ENCODE measurements at places on chromosomes 2 and 18.

DNA sequence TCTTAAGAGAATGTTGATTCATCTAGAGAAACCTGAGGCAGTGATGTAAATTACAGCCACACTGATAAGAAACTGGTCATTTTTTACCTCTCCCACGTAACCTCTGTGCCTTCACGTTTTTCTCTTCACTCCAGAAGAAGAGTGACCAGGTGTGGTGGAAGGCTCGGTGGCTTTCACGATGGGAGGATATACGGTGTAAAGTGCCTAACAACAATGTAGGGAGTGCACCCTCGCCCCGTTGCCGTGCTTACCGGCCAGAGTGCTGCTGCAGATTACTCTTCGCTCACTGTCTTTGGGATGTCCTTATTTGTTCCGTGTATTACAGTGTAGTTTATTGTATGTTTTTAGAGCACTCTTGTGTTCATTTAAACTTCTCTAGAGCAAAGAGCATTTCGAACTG, 46.5 kb downstream of the NCK2 start:
- no peak for DNase-seq

- DNase-seq, result no peak
These were observed 65.9 kb downstream of the SNTG2 start for GRCh38 chr2:1016500-1016899.

- DNase-seq, result no peak
These were observed 88.7 kb upstream of the WDSUB1 start for GRCh38 chr2:159375241-159375640.

DNA sequence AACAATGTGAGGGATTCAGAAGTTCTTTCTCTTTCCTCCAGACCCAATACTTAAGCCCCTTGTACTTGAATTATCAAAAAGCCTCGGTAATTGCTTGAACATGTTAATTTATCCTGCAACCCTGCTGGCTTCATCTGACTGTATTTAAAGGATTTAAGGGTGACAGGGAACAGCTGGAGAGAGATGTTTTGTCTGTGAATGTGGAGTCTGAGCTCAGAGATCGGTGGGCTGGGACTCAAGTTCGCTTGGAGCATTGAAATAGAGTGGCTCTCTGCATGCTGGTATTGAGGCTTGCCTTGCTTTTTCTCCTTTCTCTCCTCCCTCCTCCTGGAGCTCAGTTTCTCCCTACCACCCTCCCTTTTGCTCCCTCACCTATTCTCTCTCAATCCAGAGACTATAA, 73.6 kb downstream of the BOD1L2 start:
- DNase-seq, result no peak

GRCh38 chr2:101371636-101372035, 15.7 kb downstream of the CREG2 start:
- no peak for DNase-seq

DNA sequence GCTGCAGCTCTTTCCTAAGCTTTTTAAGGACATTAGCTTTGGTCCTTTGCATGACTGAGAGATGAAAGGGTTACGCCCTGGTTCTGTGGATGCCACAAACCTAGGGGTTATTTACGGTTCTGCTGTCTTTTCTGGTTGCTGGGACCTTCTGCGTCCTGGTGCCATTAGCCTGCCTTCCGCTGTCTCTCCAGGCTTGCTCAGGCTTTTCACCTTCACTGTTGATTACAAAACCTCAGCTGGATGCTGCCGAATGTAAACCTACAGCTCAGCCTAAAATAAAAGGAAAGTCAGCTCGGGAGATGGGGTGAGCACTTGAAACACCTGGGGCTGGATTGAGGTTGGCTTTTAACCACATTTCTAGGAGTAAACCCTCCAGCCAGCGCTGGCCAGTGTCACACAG, 130.9 kb upstream of the ARHGAP28 start:
- no peak for DNase-seq

DNA sequence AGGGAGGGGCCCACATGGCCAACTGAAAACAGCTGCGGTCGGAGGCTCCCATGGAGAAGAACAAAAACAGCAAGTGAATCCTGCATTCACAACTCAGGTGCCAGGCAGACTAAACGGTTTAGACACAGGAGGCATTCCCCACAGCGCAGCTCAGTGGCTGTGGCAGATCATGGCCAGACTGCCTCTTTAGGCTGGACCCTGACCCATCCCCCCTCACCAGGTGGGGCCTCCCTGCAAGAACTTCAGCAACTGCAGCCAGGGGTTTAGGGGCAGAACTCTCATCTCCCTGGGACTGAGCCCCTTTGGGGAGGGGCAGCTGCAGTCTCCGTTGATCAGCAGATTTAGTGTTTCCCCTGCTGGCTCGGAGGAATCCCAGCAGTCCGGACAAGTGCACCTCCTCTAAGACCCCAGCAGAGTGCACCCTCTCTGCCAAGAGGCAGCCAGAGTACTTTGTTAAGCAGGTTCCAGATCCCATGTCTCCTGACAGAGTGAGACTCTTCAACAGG, 346.7 kb downstream of the SS18 start:
- DNase-seq, result no peak

DNA sequence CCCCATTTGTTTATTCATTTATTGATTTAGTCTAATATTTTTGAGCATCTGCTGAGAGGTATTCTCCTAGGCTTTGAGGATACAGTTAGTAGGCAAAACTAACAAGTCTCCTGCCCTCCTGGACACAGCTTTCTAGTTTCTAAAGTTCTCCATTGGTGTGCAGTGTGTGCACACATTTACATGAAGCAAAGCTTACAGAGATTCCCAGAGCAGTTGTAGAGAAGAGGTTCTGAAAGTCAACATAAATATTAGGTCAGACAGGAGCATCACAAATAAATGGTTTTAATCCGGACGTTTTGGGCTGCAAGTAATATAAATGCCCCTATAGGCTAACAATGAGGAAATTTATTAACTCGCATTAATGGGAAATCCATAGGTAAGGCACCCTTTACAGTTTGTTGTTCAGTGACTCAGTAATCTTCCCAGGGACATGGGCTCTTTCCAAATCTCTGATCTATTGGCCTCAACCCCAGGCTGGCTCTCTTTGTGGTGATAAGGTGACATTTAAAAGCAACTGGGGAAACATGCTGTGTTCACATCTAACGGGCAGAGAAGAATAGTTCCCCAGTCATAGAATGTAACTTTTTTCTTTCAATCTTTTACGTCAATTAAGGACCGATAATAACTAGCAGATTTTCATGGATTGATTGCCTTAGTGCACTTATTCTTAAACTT, 407.2 kb downstream of the PTPRM start:
- no peak for DNase-seq

GRCh38 chr2:105399207-105399861, 483 bp upstream of the FHL2 start:
- DNase-seq, result no peak

DNA sequence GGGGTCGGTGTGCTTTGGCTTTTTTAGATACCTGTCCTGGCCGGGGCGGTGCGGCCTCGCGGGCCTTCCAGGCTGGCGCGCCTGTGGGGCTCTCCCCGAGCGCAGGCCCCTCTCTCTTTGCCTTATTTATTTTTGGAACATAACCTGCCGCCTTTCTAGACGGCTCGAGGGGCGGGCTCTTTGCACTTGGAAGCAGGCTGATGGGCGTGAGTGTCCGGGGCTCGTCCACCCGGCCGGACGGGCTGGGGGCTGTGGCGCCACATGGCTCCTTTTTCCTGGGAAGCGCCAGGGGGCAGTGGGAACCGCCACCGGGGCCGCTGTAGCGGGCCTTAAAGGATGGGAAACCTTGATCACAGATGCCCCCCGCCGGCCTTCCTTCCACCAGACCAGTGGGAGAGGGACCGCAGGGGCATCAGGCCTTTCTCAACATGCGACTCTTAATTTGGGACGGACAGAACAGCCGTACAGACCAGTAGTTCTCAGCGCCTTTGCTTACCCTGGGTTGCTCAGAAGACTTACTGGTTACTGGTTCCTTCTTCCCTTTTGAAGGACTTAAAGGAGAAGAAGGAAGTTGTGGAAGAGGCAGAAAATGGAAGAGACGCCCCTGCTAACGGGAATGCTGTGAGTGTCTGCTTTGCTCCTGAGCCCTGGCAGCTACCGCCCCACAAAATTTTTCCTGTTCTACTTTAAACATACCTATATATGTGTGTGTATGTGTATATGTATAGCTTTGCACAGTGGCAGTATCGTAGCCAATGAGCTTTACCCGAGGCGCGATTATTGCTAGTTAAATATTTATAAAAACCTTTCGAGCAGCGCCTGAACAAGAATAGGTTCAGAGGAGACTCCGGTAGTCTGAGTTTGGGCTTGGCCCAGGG, 2.7 kb downstream of the PTMA start:
- no peak for DNase-seq

DNA sequence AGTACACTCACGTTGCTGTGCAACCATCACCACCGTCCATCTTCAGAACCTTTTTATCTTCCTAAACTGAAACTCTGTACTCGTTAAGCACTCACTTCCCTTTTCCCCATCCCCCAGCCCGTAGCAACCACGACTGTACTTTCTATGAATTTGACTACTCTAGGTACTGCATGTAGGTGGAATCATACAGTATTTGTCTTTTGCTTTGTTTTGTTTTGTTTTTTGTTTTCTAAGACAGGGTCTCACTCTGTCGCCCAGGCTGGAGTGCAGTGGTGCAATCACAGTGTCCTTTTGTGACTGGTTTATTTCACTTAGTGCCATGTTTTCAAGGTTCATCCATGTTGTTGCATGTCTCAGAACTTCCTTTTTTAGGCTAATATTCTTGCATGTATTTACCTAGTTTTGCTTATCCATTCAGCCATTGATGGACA, 7.0 kb upstream of the TYMS start:
- DNase-seq, result no peak

GRCh38 chr2:42118754-42119569, 50.2 kb upstream of the EML4 start:
- no peak for DNase-seq

- DNase-seq, result no peak
These were observed 111.7 kb upstream of the CSRNP3 start for GRCh38 chr2:165357758-165358157.

GRCh38 chr2:27739058-27739373, 32.5 kb upstream of the MRPL33 start:
- no peak for DNase-seq

- no peak for DNase-seq
These were observed 361.8 kb upstream of the MEIS1 start for GRCh38 chr2:66073172-66073571.

- no peak for DNase-seq
These were observed 215.3 kb upstream of the APCDD1 start for GRCh38 chr18:10239103-10239502.

DNA sequence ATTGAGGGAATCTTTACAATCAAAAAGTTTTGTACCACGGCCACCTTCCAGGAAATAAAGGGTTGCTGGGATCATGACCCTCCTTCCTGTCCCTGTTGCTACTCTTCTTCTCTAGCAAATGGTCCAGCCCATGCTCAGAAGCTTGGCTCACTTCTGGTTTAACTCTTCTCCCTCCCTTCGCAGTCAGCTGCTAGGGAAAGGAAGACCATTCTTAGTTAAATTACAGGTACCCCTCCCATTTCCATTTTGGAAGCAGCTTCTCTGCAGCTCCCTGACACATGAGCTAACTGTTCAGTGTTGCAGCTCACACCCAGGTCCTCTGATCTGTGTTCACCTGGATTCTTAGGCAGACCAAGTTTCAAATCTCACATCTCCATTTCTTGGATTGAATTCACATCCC, 100.3 kb downstream of the DOCK10 start:
- no peak for DNase-seq

DNA sequence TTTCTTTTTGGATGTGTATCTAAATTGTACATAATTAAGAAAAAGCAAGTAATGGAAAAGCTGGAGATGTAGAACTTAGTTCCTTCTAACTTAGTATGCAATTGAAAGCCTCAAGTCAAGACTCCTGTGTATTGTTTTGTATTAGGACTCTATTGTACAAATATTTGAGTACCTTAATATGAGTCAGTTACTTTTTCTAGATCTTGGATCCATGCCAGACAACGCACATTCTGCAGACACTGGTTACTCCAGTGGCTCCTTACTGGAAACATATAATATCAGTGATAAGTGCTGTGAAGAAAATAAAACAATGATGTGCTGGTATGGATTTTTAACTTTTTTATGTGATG, 1.5 kb downstream of the SLC39A10 start:
- DNase-seq, result no peak

Data from stimulated activated CD4-positive, alpha-beta T cell treated with anti-CD3 and anti-CD28 coated beads, Interleukin-1b, Interleukin-23, amount 100 ng/mL, for 1 hour (primary cell).